Cardiac muscle cell (in vitro differentiated cells and primary cell): ENCODE measurements at places on chromosomes 1 and 21.

DNA sequence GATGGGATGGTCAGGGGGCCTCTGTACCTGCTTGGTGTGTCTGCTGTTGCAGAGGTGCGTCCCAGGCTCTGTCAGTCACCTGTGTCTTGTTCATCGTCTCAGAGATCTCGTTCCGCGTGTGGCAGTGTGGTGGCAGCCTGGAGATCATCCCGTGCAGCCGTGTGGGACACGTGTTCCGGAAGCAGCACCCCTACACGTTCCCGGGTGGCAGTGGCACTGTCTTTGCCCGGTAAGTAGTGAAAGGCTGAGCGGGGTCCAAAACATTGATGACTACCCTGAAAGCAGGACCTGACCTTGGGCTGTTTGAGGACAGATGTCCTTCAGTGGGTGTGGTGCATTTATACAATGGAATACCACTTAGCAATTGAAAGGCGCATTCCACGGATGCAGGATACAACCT is 171.0 kb downstream of the PGBD5 start:
- DNase-seq, result no peak

- no peak for DNase-seq
These were observed 36.0 kb upstream of the SLC35F3 start for GRCh38 chr1:233868461-233868860.

- DNase-seq, result no peak
These were observed 4.0 kb downstream of the CRNN start for GRCh38 chr1:152410028-152410427.

GRCh38 chr21:35652872-35653271 is 407.5 kb downstream of the SETD4 start:
- DNase-seq, result no peak

DNA sequence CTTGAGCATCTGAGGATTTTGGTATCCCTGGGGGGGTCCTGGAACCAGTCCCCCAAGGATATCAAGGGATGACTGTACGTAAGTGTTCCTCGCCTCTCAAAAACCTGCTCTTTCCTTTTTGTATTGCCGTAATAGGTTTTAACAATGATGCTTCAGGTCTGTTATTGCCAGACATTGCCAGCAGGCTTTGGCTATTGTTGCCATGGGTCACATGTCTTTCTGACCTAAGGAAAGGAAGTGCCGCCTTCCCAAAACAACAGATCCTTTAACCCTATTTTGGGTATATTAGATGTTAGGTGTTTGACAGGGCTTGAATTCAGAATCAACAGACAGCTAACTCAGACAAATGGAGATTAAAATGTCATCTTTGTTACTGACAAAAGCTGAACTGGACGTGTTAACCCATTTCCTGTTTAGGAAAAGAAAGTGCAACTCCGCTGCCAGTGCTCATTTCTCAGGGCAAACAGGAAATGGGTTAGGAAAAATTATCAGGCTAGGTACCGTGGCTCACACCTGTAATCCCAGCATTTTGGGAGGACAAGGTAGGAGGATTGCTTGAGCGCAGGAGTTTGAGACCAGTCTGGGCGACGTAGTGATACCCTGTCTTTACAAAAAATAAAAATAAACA is 12.4 kb upstream of the PRPF38B start:
- DNase-seq, result no peak
